ENCODE measurements at places on chromosomes 1 and 21.

- DNase-seq: no peak
Observed at GRCh38 chr1:154404511-154404931, 622 bp upstream of the IL6R start.

GRCh38 chr1:151060007-151060656, at the start of gene MLLT11:
TSS of gene MLLT11 (plus strand) at chr1:151060397. CDS start at chr1:151067225, 6,828 bp downstream.
- DNase-seq: no peak

DNA sequence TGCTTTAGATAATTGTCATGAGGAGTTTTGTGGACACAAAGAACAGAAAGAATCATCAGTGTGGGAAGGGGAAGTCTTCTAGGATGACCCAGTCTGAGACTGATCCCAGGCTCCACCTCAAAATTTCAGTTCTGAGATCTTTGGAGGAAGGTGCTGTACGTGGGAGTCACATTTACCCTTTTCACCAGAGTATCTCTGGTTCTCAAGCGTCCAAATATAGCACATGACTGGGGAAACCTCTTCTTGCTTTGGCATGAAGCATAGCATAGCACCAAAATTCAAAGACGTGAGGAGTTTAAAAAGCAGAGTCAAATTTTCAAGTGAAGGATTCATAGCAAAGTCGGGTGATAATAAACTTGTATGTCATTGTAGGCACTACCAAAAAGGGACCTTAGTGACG, 96.5 kb downstream of the LRRC53 start:
- DNase-seq: no peak

- DNase-seq: no peak
Observed at GRCh38 chr21:32331444-32332305, 33.0 kb downstream of the MRAP start.

DNA sequence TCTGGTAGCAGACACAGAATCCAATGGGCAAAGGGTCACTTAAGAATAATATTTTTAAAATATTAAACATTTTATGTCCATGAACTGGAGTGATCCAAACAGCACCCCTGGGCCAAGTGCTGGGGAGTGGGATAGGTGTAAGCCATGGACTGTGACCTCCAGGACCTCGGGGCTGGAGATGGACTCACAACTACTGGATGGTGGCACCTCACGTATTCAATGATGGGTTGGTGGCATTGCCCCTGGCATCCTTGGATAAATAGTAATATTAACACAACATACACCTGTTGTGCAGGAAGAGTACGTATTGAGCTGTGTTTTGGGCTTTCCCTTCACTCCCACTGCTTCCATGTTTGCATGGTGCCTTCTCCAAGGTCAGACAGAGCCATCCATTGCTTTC, 39.3 kb upstream of the TENT5C start:
- no peak for DNase-seq

GRCh38 chr1:71586030-71586429, 505.2 kb upstream of the ZRANB2 start:
- no peak for DNase-seq

DNA sequence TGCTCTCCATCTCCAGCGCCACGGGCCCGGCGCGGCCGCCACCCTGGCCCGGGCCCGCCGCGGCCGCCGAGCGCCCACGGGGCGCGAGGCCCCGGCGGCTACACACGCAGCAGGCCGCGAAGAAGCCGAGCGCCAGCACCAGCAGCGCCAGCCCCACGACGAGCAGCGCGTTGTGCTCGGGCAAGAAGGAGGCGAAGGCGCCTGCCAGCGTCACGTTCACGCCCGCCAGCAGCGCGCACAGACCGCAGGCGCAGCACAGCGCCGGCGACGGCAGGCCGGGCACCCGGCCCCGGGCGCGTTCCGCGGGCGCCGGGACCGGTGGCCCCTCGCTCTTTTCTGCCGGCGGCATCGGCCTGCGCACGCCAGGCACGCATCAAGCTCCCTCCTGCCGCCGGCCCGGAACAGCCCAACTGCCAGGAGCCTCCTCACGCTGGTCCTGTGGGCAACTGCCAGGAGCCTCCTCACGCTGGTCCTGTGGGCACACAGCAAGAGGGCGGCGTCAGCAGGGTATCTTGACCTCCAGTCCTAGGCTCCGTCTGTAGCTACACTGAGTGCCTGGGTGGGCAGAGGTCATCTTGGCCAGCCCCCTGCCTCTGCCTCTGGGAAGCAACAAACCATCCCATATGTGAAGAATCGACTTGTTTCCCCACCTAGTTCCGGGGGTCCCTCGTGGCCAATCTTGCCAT, 18.1 kb downstream of the KNCN start:
- no peak for DNase-seq

DNA sequence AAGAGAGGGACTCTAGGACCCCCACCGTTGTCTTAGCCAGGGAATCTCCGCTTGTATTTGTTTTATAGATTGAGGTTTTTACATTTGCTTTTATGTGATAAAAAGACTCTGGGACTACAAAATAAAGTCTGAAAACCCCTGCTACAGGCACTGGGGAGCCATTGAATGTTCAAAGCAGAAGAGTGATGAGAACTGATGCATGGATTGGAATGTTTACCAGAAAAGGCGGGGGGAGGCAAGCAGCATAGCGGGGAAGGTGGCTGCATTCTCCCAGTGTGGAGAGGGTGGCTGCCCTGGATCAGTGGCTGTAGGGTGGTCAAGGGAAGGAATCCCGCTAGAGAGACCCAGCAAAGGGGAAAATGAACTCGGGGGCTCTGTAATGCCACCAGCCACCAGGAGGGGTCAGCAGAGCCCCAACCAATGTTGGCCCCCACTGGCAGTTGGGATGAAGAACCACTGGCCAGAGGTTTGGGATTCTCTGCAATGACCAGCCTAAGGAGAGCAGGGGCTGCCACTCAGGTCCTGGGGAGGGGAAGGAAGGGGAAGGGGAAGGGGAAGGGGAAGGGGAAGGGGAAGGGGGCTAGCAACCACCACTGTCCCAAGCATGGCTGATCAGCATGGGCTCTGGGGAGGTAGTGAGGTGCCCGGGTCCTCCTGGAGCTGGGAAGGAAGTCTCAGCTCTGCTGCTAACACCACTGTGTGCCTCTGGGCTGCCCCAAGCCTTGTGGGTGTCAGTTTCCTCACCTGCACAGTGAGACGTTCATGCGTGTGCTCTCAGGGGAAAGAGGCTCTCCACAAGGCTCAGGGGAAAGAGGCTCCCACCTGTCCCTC, 19.2 kb upstream of the PEF1 start:
- peak; percentile 29 for DNase-seq

DNA sequence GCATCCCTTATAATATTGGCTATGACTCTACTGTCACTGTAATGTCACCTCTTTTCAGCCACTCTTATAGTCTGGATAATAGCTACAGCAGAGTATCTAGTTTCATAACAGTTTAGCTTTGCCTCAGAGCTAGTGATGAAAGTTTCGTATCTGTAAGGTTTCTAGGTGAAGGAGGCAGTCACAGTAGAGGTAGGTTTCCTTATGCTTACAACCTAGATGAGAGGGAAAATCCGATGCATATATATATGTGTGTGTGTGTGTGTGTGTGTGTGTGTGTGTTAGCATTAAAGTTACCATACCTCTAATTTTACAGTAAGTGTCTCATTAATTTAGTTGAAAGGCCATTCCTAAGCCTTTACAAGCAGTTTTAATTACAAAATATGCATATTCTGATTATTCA, 2.2 kb upstream of the TOR1AIP2 start:
- DNase-seq: no peak

- DNase-seq: no peak
Observed at GRCh38 chr1:70364439-70364838, 9.9 kb upstream of the ANKRD13C start.

DNA sequence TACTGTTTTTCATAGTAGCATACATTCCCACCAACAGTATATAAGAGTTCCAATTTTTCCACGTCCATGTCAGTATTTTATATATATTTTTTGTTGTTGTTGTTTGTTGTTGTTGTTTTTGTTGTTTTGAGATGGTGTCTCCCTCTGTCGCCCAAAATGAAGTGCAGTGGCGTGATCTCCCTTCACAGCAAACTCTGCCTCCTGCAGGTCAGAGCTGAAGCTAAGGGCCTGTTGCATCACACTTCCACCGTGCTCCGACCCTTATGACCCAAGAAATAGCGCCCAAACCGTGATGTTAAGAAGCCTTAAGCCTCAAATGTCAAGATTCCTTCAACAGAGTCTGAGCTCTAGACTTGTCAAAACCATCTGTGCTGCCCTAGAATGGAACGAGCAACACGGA, 2032.3 kb downstream of the MRPL39 start:
- no peak for DNase-seq

DNA sequence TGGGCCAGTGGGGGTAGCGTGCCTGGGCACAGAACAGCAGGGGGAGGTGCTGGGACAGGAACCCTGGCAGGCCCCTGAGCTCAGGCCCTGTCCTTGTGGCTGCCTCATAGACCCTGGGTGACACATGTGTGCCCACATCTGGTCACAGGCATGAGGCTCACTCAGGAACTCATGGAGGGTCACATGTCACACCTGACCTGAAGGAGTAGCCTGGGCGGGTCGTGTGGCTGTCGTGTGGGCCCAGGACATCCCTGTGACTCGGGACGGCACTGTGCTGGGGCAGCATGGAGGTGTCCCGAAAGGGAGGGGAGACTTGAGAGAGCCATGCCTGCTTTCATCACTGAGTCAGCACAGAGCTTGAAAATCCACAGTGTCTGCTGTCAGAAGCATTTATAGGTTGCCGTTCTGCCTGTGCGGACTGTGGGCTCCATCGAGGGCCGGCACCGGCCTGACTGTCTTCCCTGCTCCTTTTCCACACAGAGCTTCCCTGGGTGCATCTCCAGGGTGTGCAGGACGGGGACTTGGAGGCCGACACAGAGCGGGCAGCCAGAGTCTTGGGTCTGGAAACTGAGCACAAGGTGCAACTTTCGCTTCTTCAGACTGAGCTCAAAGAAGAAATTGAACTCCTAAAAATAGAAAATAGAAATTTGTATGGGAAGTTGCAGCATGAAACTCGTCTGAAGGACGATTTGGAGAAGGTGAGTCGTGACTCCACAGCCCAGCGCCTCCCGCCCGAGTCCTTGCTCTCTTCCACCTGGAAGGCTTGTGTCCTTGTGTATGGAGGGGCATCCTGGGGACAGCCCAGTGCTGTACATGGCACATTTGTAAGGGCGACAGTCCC, 32.8 kb downstream of the PCNT start:
- DNase-seq: no peak

DNA sequence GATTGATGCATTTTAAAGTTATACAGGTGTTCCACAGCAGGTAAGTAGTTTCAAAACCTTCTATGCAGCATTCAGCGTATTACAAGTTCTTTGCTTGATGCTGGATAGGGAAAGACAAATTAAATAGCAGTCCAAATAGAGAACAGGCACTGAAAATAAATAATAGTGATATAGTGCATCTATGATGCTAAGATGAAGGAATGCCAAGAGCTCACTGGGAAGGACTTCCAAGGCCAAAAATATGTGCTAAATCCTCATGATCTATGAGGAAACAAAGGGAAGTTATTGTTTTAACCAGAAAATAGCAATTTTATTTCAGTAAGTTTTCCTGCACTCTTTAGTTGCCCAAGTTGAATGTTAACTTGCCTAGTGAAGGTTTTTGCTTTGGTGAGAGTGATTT, 127.8 kb upstream of the GREM2 start:
- no peak for DNase-seq

GRCh38 chr1:5253036-5253435, 598.6 kb downstream of the AJAP1 start:
- no peak for DNase-seq

GRCh38 chr1:27102707-27103468, 52.0 kb downstream of the SLC9A1 start:
- DNase-seq: peak; percentile 67

DNA sequence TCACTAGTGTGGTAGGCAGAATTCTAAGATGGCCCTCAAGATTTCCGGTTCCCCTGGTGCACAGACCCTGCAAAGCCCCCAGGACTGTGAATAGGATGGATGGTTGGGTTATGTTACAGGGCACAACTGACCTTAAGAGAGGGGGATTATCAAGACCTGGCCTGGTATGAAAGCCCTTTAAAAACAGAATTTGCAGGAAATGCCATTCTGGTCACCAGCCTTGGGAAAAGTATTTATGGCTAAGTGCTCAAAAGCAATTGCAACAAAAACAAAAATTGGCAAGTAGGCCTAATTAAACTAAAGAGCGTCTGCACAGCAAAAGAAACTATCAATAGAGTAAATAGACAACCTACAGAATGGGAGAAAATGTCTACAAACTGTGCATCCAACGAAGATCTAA, 144.7 kb upstream of the EDN2 start:
- no peak for DNase-seq

GRCh38 chr21:23014021-23014420, 2015.8 kb downstream of the NCAM2 start:
- DNase-seq: no peak
